ENCODE measurements at places on chromosomes 16 and 17.

GRCh38 chr17:49734515-49735490 lies 27.0 kb upstream of the SLC35B1 start:
- DNase-seq = no peak

DNA sequence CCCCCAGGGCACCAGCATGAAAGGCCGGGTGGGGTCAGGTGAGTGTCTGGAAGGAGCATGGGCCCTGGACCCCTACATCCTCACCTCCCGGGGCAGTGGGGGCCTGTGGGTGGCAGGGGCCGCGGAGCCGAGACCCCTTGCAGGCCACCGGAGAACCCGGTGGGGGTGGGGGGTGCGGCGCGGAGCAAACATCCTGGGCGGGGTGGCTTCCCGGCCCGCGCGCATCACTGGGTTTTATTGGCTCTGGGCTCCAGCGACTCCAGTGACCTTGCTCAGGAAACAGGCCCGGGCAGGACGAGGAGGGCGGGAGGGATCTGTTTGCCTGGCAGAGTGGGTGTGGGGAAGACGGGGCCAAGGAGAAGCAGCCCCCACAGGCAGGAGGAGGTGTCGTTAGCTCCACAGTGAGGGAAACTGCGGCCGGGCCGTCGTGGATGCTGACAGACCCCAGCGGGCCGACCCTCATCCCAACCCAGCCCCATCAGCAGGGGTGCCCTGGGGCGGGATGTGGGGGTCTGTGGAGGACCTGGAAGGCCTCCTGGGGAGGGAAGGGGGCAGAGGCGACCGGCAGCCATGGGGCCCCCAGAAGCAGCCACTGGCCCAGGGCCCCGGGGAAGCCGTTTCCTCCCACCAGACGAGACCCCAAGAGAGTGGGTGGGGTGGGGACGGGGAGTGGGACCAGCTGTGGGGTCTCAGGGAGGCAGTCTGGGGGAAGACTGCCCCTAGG lies 10.6 kb downstream of the SSTR5 start:
- DNase-seq = no peak

DNA sequence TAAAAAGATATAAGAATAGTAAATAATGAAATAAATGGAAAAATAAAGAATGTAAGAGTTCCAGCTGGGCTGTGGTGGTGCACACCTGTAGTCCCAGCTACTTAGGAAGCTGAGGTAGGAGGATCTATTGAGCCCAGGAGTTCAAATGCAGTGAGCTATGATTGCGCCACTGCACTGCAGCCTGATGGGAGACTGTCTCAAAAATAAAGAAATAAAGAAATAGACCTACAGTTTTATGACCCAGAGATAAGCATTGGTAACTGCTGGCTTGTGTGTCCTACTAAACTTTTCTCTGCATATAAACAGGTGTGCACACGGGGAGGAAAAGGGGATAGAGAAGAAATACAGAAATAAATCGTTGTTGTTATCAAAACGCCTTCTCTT lies 7.8 kb upstream of the PDP2 start:
- no peak for DNase-seq

DNA sequence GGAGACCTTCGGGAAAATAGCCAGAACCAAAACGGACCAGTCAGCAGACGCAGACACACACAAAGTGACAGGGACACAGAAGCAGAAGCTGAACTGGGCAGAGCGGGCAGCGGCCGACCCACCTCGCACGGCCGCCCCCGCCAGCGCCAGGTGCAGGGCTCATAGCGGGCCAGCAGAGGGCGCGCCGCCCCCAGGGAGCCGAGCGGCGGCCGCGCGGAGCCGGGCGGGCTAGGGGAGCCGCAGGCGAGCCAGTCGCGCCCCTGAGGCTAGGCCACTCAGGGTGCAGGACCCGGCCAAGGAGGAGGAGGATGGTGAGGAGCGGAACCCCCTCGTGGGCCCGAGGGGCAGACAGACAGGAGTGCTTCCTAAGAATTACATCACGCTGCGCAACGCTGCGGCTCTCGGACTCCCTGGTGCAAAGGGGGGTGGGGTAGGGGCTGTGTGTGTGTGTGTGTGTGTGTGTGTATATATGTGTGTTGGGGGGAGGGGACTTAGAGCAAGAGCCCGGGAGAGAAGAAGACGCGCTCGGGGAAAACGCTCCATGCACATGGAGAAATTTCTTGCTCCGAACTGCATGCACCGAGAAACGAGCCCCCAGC lies 913 bp upstream of the NOG start:
- peak; percentile 34 for DNase-seq

GRCh38 chr17:39538866-39539265 lies 68.9 kb downstream of the NEUROD2 start:
- no peak for DNase-seq

DNA sequence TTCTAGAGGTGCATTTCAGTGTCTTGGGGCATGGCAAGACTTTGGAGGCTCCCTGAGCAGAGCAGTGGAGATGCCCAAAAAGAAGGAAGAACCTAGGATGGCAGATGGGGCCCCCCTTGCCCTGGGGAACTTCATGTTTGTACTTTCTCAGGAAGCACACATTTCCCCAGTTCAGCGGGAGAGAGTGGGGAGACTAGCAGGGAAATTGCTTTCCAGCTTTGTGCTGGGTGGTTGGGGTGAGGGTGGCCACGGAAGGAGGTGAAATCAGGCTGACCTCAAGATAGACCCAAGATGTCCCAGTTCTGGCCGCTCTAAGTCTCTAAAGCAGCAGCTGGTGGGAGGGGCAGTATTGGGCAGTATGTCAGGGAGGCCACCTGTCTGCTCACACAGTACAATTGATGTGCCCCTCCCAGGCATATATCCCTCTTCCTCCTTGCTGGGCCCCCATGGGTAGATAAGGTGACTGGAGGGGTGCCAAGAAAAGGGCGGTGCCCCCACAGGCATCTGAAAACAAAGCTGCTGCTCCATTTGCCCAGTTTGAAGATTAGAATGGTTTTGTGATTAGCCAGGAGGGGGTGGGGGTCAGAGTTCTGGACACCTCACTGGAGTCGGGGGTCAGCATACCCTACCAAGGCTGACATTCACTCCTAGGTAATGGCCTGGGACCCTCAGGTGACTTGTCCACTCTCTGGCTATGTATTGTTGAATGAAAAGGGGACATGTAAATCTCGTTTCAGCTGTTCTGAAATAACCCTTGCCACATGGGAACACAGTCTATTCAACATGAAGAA lies 17.1 kb upstream of the NAGLU start:
- DNase-seq = no peak

GRCh38 chr17:68595986-68596385 lies 5.2 kb downstream of the FAM20A start:
- peak; percentile 15 for DNase-seq

DNA sequence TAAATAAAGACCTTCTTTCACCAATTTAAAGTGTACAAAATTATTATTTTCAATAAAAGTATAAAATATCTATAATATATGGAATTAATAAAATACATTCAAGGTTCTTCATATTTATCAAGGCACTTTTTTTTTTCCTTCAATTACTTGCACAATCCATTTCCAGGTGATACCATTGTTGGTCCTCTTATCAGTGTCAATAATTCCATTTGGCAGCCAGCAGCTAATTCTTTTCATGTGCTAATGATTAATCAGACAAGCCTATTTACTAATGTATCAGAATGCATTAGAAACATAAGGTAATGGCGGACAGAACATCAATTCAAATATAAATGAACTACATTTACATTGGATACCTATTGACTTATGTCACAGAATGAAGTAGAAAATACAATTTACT lies 622.2 kb downstream of the TOX3 start:
- no peak for DNase-seq

Data from central memory CD4-positive, alpha-beta T cell (primary cell).